ENCODE measurements at places on chromosomes 6 and 20.
A peak's percentile ranks its signal among the peaks of the same experiment; 100 is the strongest.

DNA sequence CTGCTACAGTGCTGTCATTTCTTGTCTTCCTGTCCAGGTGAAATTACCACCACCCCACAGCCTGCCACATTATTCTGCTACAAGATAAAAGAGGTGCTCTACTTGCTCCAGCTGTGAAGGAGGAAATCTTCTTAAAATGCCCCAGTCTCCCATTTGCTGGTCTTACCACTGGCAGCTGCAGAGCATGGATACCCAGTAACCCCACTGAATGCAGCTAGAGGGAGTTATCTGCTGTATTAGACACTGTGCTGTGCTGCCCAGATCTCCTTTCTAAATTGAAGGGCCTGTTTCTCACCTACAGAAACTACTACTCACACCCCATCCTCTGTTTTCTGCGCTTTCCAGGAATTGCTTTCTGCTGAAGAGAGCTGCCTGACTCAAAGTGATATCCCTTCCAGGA lies 517.8 kb downstream of the PKHD1 start:
- DNase-seq: no peak

GRCh38 chr6:16770701-16771569 lies 9.7 kb upstream of the ATXN1 start:
- DNase-seq: peak; percentile 68

DNA sequence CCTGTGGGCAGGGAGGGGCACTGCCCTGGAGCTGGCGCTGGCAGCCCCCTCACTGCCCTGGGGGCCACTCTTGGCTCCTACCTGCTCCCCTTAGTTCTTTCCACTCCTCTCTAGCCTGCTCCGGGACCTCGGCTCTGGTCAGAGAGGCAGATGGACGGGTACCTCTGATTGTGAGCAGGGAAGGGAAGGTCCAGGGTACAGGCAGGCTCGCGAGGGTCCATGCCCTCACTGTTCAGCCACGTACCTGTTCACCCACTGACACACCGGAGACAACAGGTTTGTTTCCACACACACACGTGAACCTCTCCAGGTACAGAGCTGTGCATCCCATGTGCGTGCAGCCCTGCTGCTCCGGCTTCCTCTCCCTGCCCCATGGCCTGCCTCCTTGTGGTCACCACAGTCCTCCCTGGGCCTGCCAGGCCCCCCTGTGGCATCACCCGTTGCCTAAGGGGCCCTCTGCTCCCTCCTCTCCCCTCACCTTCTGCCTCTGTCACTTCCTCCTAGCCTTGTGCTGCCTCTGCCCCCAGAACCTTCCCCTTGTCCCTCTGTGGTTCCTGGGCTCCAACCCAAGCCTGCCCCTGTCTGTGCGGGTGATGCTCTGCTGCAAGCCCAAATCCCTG lies 2.3 kb downstream of the EMILIN3 start:
- DNase-seq: no peak

DNA sequence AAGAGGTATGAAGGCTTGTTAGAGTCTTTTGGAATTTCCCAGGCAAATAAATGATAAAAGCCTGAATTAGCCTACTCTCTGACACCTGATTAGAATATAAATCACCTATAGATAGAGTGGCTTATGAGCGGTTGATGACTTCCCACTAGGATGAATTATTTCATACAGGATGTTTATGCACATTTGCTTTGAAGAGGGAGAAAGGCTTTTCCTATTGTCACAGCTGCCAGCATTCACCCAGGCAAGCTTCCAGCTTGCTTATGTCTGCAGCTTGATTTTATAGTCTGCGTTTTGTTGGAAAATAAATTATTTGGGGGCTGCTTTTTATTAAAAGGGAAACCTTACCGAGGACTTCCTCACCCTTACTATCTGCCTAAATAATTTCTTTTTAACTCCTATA lies 51.3 kb upstream of the EIF2S2 start:
- no peak for DNase-seq

- peak; percentile 29 for DNase-seq
Observed at GRCh38 chr20:10611357-10611756, 62.4 kb downstream of the JAG1 start.

DNA sequence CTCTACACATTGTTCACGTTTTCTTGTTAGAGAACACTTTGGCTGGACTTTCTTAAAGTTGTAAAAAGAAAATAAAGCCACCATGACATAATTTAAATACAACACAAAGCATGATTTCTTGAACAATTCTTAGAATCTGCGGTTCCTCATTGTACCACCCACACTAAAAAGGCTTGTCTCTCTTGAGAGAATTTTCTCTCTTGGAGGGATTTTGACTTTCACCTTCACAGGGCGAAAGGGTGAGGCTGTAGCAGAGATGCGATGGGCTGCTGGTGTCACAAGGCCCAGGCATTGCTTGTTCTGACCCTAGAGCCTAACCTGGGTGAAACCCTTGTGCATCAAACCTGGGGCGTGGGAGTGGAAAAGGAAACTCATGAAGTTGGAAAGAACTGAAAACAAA lies 122.7 kb upstream of the RIPOR2 start:
- no peak for DNase-seq

GRCh38 chr20:59265298-59265697 lies 35.1 kb upstream of the EDN3 start:
- DNase-seq: no peak

DNA sequence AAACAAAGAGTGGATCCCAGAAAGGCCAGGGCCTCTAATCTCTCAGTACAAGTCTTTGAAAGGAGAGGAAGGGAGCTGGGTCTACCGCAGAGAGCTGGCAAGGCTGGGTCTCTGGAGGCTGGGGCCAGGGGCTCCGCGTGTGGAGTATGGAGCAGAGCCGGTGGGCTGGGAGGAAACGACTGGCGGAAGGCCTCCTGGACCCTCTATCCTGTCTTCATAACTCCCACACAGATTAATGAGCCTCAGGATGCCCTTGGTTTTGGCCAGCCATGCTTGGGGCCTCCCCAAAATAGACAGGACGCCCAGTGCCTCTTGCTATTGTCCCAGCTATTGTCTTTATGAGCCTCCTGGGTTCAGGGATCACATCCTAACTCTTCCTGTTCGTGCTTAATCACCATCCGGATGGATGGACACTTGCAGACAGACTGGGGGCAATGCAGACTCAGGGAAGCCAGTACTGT lies 306.4 kb downstream of the DHX35 start:
- no peak for DNase-seq

DNA sequence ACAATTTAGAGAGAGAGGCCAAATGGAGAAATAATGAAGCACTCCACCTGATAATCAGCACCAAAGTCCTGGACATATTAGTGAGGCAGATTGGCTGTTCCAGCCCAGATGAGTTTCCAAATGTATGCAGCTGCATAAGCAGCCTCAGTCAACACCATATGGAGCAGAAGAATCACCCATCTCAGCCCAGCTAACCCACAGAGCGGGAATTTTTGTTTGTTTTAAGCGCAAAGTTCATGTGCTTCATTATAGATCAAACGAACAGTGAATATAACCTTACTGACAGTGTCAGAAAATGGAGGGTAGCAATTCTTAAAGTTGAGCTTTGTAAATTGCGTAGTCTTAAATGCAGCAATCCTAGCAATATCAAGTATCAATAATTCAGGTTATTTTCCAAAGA lies 234.0 kb upstream of the CEP162 start:
- DNase-seq: no peak

GRCh38 chr20:20102716-20103258 lies 50.5 kb downstream of the CFAP61 start:
- no peak for DNase-seq

DNA sequence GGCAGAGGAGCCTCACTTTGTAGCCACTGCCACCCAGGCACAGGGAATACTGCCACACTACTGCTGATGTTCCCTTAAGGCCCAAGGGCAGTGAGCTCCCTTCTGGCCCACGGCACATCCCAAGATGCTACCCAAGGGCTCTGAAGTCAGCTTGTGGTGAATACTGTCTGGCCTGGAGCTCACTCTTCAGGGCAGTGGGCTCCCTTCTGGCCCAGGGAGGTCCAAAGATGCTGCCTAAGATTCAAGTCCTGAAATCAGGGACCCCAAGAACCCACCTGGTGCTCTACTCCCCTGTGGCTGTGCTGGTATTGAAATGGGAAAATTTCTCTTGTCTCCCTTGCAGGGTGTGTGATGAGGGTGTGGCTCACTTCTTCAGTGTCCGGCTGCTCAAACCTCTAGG lies 132.8 kb downstream of the TINAG start:
- no peak for DNase-seq

DNA sequence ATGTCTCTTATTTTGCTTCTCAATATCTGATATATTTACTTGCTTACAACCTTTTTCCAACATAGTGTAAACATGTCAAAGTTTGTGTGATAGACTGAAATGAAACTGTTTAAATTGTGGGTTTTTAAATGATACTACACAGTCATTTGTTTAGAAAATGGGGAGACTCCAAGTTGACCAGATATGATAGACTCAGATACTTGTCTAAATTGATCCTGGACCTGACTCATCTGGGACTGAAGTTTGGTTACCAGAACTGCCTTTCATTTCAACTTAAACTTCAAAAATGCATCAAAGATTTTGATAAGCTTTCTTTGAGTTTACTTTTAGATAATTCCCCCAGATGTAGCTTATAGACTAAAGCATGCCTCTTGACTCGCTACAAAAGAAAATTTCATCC lies 27.0 kb upstream of the PRL start:
- DNase-seq: no peak

DNA sequence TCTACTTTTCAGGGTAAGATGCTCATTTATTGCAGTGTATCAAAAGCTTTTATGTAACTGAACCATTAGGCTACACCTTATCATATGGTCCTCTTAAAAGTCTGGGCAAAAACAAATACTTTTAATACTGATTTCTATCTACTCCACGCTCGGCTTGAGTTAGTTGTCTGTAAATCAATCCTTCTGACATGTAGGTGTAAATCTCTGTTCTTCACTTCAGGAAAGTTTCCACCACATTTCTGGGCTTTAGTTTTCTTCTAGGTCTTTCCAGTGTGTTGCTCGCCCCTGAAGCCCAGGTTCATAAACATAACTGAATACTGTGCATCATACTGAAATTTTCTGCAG lies 89.2 kb upstream of the RNF217 start:
- no peak for DNase-seq

GRCh38 chr20:12207875-12208274 lies 290.2 kb downstream of the BTBD3 start:
- DNase-seq: no peak

DNA sequence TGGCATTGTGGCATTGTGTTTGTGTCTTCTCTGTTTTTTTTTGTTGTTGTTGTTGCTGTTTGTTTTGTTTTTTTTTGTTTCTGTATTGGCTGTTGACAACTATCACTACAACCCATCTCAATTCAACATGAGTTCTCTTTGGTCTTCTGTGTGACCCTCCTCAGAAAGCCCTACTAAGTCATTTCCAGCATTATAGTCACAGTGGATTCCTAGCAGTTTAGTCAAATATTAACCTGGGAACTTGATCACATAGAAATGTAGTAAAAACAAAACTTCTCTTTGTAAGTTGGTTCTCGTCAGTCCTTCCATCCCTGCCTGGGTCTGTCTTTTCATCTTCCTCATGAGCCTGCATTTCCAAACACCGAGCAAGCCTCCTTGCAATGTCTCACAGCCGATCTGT lies 16.8 kb downstream of the SLC17A2 start:
- no peak for DNase-seq

GRCh38 chr20:25486377-25486776 lies 78.9 kb downstream of the GINS1 start:
- no peak for DNase-seq

DNA sequence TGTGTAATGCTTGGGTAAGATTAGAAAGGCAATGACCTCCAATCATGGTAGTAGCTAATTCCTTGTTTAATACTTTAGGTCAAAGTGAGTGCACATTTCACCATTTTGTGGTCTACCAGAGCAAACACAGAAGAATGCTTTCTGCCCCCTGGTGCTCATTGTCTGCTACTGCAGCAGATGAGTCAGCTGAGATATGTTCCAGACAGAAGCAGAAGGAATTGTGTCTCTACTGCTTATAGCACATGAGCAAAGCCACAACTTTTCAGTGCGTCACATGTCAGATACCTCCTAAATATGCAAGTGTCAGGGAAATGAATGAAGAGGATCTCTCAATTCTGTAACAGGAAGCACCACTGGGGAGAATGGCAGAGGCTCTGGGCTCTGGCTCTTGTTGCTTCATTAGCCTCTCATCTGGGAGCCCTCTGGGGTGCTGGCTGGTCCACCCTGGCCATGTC lies 308.9 kb downstream of the ALDH8A1 start:
- peak; percentile 78 for DNase-seq

GRCh38 chr6:129641344-129641743 lies 68.6 kb downstream of the ARHGAP18 start:
- no peak for DNase-seq

DNA sequence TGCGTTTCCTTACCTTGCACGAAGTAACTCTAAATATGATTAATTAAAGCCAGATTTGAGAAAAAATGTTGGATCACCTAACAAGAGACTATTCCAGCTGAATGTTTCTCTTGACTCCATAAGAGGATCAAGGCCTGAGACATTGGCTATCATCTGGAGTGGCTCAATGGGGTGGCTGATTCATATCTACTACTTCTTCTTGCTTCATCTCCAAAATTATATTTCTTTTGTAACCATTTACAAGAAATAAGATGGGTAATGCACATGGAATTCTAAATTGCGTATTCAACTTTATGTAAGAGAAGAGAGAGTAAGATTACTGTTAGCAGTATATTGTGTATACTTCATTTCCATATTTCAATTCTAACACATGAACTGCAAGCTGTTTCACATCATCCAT lies 819.0 kb upstream of the EYS start:
- no peak for DNase-seq

GRCh38 chr20:23131766-23132165 lies 45.6 kb upstream of the CD93 start:
- DNase-seq: peak; percentile 60

DNA sequence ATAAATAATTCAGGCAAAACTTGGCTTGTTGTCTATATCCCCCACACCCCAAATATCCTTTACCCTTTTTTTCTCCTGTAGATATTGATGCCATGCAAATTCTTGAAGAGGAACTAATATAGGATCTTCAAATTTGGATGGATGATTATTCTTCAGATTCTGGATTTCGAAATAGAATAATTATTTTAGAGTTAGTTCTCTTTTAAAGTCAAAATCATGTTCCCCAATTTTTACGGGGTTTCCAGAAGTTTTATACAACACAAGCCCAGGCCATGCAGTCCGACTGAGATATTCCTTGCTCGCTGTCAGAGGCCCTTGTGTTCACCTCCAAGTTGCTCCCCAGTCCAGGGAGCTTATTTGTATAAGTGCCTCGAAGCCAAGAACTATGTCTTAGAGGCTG lies 4.4 kb downstream of the PPIL6 start:
- no peak for DNase-seq

- no peak for DNase-seq
Observed at GRCh38 chr6:42402184-42402583, 49.5 kb downstream of the TRERF1 start.

- no peak for DNase-seq
Observed at GRCh38 chr20:52275181-52275691, 83.7 kb upstream of the ZFP64 start.

GRCh38 chr20:50583442-50584150 lies 73.4 kb downstream of the PTPN1 start:
- DNase-seq: no peak

- DNase-seq: no peak
Observed at GRCh38 chr6:80402266-80402665, 295.8 kb downstream of the BCKDHB start.

DNA sequence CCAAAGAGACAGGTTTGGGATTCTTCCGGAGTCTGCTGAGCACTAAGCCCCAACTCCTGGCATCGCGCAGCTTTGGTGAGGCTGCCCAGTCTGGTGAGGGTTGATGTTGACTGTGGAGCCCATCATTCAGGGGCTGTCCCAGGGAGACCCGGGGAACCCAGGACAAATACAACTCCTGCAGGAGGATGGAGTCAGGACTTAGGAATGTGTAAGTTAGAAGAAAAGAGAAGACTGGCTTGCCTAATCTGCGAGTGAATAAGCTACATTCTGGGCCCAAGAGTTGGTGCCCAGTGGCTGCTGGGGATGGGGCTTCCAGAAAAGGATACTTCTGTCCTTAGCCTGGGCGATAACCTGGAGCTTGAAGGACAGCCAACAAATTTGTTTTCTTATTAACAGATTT lies 47.9 kb downstream of the STK35 start:
- DNase-seq: no peak
